Cerebellar cortex (tissue), 1 donor: ENCODE measurements at places on chromosomes 4 and X.

DNA sequence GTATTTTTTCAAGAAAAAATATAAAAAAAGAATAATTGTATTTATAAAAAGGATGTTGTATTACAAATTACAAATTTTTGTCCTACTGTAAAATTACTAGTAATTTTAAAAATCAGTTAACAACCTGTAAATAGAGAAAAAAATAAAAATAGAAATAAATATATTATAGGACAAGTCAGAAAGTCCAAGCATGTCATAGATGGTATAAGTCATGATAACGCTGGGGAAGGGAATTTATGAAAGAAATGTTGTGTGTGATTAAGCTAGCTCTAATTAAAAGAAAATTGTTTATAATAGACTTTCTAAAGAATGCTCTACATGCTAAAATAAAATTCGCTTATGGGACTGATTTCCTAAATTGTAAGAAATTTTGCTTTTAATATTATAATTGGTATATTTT, 2329.9 kb downstream of the ARAP2 start:
- DNase-seq = no peak

DNA sequence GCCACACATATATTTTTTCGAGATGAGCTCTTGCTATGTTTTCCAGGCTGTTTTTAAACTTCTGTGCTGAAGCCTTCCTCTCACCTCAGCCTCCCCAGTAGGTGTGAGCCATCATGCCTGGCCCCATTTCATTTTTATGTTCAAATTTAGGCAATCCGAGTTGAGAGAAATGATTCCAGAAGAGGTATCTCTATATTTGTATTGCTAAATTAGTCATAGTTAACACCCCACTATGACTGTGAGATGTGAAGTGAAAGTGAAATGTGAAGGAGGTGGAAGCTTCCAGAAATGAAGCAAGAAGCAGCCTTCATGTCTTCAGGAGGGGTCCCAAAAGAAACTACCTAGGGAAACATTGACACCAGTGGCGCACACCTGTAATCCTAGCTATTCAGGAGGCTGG, 17.7 kb downstream of the APELA start:
- DNase-seq = no peak

DNA sequence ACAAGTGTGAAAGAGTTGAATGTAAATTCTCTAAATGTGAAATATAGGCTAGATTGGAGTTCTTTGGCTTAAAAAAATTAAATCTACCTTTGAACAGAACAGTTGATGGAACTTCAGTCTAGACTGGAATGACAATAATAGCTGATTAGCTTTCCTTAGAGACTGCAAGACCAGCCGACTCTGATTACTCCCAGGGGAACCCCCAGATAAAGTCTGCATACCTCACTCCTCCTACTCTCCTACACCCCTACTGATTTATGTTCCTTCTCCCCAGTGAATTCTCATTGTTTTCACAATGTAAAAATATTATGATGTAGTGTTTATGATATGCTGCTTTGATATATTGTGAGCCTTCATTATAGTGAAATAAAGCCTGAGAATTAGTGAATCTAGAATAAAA, 241.3 kb downstream of the CFAP299 start:
- no peak for DNase-seq

GRCh38 chr4:159979953-159980352, 877.1 kb downstream of the RAPGEF2 start:
- DNase-seq = no peak

DNA sequence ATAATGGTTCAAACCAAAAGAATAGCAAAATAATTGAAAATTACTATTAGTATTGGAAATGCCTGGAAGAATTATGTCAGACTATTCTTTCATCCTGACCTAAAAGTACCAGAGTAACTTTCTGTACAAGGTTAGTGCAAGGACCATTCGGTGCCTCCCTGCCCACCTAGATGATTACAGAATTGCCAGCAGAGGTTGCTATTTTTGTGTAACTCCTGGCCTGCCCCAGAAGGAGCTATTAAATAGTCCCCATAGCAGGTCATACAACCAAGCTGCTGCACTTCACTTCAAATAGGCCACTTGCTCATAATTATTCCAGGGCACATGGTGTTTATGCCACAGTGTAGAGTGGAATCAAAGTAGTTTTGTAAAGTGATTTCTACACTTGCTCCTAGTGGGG, 831.1 kb upstream of the PABPC4L start:
- DNase-seq = no peak

DNA sequence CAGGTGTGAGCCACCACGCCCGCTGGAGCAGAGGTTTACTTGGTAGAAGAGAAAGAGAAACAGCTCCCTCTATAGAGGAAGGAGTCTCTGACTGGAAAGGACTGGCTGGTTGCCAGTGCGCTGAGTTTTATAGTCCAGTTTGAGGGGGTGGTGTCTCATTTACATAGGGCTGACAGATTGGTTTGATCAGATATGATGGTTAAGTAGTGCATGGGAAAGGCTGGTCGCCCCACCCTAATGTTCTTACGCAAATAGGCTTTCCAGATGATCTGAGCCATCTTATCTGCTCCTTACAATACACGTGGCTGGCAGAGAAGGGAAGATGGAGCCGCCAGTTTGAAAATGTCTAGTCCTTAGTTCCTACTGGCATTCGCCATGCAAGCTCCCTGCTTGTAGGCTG, 439.5 kb downstream of the NAF1 start:
- DNase-seq = no peak

GRCh38 chrX:129613596-129613995, 41.2 kb downstream of the APLN start:
- DNase-seq = no peak

GRCh38 chr4:73660808-73661207, 40.6 kb upstream of the RASSF6 start:
- no peak for DNase-seq
